Ureter (tissue), 1 donor: ENCODE measurements at places on chromosomes 16 and 17.

GRCh38 chr16:82660075-82660645 lies 33.4 kb downstream of the CDH13 start:
- DNase-seq, result no peak

- no peak for DNase-seq
Measured at GRCh38 chr16:58456193-58456592, 43.8 kb upstream of the NDRG4 start.

DNA sequence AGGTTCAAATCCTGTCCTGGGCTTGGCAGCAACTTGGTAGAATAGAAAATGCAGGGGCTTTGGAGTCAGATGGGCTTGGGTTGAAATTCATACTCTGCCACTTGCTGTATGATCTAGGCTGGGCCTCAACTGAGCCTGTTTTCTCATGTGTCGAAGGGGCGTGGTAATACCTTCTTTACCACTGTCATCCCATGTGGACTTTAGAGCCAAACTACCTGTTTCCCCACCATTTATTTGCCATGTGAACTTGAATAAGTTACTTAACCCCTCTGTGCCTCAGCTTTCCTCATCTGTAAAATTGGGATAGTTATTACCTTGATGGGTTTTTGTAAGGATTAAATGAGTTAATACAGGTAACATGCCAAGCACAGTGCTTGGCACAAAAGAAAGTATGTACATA lies 106.0 kb downstream of the COPRS start:
- no peak for DNase-seq

- no peak for DNase-seq
Measured at GRCh38 chr17:4901648-4902344, 1.1 kb downstream of the CHRNE start.

DNA sequence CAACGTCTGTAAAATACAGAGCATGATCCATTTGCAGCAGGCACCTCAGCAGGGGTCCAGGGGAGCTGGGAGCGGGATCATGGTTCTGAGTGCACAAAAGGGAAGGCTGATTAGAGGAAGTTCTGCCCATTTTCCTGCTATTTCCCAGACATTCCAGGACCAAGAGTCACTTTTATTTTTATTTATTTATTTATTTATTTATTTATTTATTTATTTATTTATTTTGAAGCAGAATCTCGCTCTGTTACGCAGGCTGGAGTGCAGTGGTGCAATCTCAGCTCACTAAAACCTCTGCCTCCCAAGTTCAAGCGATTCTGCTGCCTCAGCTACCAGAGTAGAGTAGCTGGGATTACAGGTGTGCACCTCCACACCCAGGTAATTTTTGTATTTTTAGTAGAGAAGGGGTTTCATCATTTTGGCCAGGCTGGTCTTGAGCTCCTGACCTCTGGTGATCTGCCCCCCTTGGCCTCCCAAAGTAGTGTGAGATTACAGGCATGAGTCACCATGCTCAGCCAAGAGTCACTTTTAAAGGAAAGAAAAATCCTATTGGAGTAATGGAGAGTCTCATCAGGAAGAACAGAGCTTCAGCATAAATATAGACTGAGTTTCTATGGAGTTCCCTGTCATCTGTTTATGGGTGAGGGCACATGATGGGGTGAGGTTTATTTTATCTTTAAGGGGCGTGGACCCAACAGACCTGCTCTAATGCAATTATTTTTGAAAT lies 355.2 kb downstream of the HAPSTR1 start:
- DNase-seq, result no peak

DNA sequence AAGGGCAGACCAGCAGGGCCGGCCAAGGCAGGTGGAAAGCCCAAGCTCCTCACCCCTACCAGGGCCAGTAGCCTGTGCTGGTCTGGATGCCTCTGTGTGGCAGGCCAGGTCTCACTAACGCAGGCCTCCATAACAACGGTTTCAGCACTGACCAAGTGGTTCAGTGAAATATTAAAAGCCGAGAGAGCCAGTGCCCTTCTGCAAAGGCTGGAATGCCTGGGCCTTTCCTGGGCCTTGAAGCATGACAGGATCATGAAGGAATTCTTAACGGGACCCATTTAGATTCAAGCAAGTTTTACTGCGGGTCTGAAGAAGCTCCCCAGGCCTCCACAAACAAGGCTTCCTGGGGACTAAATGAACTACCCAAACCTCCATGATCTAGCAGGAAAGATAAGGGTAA lies 16.3 kb downstream of the ADAD2 start:
- no peak for DNase-seq

- peak; percentile 80 for DNase-seq
Measured at GRCh38 chr16:75433732-75434413, 570 bp upstream of the CFDP1 start.

DNA sequence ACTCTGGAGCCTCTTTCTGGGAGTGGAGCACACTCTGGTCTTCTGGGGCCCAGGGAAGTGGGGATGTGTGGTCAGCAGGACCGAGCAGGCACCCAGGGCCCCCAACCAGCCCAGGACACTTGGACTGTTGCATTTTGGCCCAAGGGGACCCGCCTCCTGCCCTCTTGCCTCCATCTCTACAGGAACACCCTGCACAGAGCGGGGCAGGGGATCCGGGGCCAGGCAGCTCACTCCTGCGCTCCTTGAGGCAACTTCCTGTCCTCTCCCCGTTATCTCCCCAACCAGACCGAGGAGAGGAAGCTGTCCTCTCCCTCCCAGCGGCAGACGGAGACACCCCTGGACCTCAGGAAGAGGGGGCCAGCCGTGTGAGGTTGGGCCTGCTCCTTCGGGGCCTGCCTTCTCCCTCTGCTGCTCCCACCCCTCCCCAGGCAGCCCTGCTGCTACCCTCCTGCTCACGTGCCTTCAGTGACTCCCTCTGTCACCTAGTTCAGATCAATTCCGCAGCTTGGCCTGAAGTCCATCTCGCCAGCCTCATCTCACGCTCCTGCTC lies 10.0 kb upstream of the ATP2A3 start:
- no peak for DNase-seq

DNA sequence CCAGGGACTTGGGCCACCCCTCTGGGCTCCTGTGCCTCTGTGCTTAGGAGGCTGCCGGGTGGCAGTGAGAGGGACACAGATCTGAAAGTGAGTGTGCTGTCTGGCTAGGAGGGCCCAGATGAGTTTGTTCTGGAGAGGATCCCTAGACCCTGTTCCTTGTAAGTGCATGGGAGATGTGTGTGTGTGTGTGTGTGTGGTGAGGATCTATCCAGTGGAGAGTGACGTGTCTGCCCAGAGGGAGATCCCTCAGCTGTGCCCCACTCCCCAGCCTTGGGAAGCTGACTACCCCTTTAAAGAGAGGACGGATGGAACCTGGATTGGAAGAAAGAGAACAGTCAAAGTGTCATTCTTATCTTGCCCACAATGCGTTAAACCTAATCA lies 25.5 kb upstream of the CDC42EP4 start:
- no peak for DNase-seq

DNA sequence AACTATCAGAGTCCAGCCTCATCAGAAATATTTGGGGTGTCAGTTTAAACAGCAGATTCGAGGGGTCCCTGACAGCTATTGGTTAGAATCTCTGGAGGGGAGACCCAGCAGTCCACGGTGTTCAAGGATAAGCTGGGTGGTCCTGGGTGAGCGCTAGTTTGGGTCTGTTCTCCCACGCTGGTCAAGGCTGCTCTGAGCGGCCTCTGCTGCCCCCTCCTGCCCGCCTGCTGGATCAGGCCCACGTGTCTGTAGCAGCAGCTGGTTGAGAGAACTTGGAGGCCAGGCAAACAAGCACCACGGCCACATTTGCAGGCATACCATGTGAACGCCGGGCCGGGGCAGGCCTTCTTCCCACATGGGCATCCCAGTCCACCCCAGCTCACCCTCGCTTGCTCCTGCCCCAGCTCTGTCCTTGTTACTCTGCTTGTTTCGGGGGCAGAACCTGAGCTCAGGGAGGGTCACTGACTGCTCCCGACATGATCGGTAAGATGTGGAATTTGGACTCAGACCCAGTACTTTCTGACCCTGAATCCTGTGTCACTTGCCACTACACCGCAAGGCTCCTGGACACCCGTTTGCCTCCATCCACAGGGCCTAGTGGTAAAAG lies 7.4 kb downstream of the FOXF1 start:
- DNase-seq, result peak; percentile 84

DNA sequence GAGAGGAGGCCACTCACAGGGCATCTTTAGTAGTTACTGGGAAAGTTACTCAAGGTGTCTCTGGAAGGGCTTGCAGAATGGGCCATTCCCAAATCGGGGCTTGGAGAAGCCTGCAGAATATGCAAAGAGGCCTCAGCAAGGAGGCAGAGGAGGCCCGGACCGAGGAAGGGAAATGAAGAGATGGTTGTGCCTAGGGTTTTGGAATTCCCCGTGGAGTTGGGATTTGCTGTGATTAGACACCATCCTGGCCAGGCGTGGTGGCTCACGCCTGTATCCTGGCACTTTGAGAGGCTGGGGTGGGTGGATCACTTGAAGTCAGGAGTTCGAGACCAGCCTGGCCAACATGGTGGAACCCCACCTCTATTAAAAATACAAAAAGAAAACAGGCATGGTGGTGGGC lies 193.0 kb downstream of the IRF8 start:
- no peak for DNase-seq

DNA sequence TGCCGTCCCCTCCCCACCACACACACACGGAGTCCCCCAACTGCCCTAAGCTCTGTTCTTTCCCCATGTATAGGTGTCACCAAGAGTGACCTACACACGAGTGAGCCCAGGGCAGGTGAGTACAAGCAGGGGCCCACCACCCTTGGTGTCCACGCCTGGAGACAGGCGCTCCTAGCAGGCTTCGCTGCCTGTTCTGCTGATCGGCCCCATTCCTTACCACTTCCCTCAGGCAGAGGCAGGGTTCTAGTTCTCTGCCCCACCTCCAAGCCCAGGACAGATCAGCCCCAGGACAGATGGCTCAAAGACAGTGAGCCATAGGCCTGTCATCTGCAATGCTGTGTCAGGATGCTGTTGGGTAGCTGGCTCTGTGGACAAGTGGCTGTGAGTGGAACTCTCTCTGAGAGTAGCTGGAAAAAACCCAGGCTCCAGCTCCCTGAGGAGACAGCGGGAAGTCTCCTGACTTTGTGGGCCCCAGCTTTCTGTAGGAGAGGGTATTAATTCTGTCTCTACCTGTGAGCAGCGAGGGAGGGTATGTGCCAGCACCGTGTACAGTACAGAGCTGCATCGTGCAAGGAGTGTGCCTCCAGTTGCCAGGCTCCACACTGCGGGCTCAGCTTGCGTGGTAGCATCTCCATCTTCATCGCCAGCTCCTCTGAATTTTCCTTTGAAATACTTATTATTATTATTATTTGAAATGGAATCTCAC lies 897 bp downstream of the TP53I13 start:
- no peak for DNase-seq

DNA sequence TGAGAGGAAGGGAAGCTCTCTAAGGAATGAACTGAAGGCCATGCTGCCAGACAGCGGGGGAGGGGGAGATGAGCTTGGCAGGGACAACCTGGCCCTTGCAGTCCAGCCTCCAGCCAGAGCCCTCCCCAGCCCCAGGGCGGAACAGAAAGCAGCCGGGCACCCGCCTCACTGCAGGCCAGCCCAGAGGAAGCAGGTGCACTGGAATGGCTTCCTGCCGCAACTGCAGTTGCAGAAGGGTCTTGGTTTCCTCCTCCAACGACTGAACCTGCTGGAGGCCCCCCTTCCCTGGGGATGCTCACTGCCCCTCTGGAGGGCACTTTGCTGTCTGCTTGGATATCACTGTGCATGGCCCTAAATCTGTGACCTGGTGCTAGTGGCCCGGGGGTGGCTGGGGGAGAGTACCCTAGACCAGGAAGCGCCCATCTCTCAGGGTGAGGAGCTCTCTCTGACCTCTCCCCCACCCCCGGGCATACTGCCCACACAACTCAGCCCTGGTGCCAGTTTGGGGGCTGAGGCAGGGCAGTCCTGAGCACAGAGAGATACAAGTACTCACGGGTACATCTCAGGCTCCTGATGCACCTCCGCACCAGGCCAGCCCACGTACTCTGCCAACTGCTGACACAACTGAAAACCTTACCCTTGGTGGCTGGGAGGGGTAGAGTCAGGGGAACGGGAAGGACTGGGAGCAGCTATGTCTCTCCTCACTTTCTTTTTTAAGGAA lies 41.1 kb downstream of the MYO18A start:
- DNase-seq, result no peak

GRCh38 chr17:82338858-82339633 lies 5.5 kb upstream of the SECTM1 start:
- no peak for DNase-seq

GRCh38 chr17:58089111-58089510 lies 5.9 kb downstream of the DYNLL2 start:
- DNase-seq, result no peak

GRCh38 chr16:68217506-68217905 lies 18.4 kb downstream of the ESRP2 start:
- DNase-seq, result no peak

GRCh38 chr16:86335266-86336172 lies 174.8 kb upstream of the FOXF1 start:
- no peak for DNase-seq

GRCh38 chr16:27240948-27241531 lies 27.5 kb downstream of the NSMCE1 start:
- DNase-seq, result no peak

GRCh38 chr16:69784586-69784985 lies 22.5 kb downstream of the WWP2 start:
- no peak for DNase-seq

- DNase-seq, result no peak
Measured at GRCh38 chr16:85651629-85652430, 36.9 kb downstream of the GINS2 start.

GRCh38 chr17:31275116-31275515 lies 21.9 kb downstream of the OMG start:
- DNase-seq, result no peak

DNA sequence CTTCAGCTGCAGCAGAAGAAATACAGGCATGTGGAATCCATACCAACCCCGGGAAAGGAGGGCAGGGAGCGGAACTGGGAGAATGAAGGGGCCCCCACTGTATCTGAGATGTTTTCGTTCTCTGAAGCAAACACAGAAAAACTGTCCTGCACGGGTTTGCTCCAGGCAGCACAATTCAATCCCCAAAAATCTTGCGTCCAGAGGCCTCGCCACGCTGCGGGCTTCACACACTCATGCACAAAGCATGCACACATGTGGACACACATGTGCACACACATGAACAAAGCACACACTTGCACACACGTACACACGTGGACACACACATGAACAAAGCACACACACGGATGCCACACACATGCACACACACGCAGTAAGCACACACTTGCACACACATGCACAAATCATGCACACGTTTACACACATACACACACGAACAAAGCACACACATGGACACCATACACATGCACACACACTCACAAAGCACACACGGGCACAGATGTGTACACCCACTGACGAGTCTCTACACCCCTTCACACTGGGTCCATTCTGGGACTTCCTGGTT lies 27.3 kb downstream of the COX4I1 start:
- no peak for DNase-seq

GRCh38 chr16:85642762-85643358 lies 29.7 kb downstream of the GSE1 start:
- no peak for DNase-seq

- DNase-seq, result peak; percentile 75
Measured at GRCh38 chr17:40355123-40355803, 9.3 kb downstream of the GJD3 start.

- no peak for DNase-seq
Measured at GRCh38 chr17:68512960-68513474, 787 bp downstream of the PRKAR1A start.
